ENCODE measurements at places on chromosomes 3 and 15. TPM values are rescaled to one million over a fixed set of nuclear protein-coding genes. Genes with fewer than 3 reads are reported as not detected.

GOLGA6L4 gene
- 2.0 TPM for total RNA-seq

ERICH6 gene
- not detected for total RNA-seq

COL7A1 gene
- total RNA-seq = 1.5 TPM

MUC20 gene
- total RNA-seq = 0.51 TPM

CDHR4 gene
- not detected for total RNA-seq

CGNL1 gene
- total RNA-seq = 21.1 TPM

GOLGA6A gene
- total RNA-seq = not detected

ZPLD1 gene
- total RNA-seq = 0.05 TPM

ADCY5 gene
- total RNA-seq = 0.17 TPM

BRK1 gene
- 117 TPM for total RNA-seq

GUCA1C gene
- total RNA-seq = not detected

BFSP2 gene
- total RNA-seq = not detected

ITIH1 gene
- total RNA-seq = not detected

LMAN1L gene
- not detected for total RNA-seq

KNG1 gene
- not detected for total RNA-seq

CASR gene
- total RNA-seq = not detected

GRAMD2A gene
- total RNA-seq = 0.17 TPM

CALML4 gene
- 2.0 TPM for total RNA-seq

CMTM8 gene
- 5.0 TPM for total RNA-seq

SLC51B gene
- not detected for total RNA-seq

FGD5 gene
- 196 TPM for total RNA-seq

CKMT1A gene
- total RNA-seq = not detected

PLIN1 gene
- total RNA-seq = under 0.01 TPM

ABHD17C gene
- total RNA-seq = 4.6 TPM

CCR9 gene
- total RNA-seq = not detected

VGLL4 gene
- total RNA-seq = 76.7 TPM

DUSP7 gene
- 10.8 TPM for total RNA-seq

WNT5A gene
- 2.0 TPM for total RNA-seq

GOLGA8T gene
- total RNA-seq = not detected

NDN gene
- 40.3 TPM for total RNA-seq

ARL14 gene
- total RNA-seq = not detected

RFTN1 gene
- total RNA-seq = 47.8 TPM

SLC51A gene
- not detected for total RNA-seq

C3orf70 gene
- total RNA-seq = 2.6 TPM

ECE2 gene
- not detected for total RNA-seq

EPHA3 gene
- total RNA-seq = 0.14 TPM

PRR23B gene
- total RNA-seq = not detected

SKOR1 gene
- 0.05 TPM for total RNA-seq

PIF1 gene
- 5.4 TPM for total RNA-seq

FEZF2 gene
- total RNA-seq = not detected

GMNC gene
- total RNA-seq = not detected

OXTR gene
- 5.3 TPM for total RNA-seq

TTLL13 gene
- 0.09 TPM for total RNA-seq

ONECUT1 gene
- total RNA-seq = not detected

TMEM158 gene
- total RNA-seq = 2.7 TPM

IGSF10 gene
- 0.05 TPM for total RNA-seq

EDEM1 gene
- total RNA-seq = 22.9 TPM

GRM7 gene
- total RNA-seq = 0.05 TPM

Measured in dermis blood vessel endothelial cell (primary cell).